Cardiac muscle cell (in vitro differentiated cells and primary cell): ENCODE measurements at places on chromosomes 16 and 17. TPM values are rescaled to one million over a fixed set of nuclear protein-coding genes. Genes with fewer than 3 reads are reported as not detected.

GRCh38 chr16:89584768-89585549 is 9.4 kb downstream of the CPNE7 start:
- no peak overlapping the region for H3K27ac ChIP-seq
- H3K36me3 ChIP-seq = no peaks in the 10 kb centered on the region
- no peak for DNase-seq

DNA sequence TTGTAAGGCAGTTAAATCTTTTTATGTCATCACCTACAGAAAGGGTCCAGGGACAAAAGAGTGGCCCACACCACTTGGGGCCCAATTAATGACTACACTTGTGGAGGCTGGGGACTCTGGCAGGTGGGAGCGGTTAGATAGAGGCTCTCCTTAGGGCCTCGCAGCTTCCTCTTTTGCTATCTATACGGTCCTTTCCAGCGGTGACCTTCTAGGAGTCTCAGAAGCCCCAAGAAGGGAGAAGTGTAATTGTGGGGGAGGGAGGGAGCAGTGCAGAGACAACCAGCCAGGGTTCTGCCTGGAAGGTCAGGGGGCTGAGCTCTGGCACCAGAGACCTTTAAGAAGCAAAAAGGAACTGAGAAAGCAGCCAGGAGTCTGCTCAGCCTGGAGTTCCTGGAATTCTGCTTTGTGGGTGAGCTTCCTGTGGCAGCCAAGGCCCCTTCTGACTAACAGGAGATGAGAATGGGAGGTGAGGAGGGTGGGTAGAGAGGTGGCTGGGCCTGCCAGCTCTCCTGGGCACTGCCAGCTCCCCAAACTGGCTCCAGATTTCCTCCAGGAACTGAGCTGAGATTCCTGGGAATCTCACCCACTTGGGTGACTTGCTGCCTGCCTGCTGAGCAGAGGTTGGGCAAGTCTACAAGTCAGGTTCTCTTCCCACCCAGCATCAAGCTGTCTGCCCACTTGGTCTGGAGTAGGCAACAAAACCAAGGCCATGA is 16.3 kb upstream of the MAP3K14 start:
- H3K4me1 ChIP-seq = no peaks in the 10 kb centered on the region
- H3K4me3 ChIP-seq = no peak overlapping the region
- no peak overlapping the region for H3K27ac ChIP-seq
- no peak for DNase-seq

- peaks cover 61% of the 10 kb centered on the region for H3K36me3 ChIP-seq
- no peak for DNase-seq
- H3K4me1 ChIP-seq = no peaks in the 10 kb centered on the region
- H3K27ac ChIP-seq = no peak overlapping the region
These were observed 181.7 kb downstream of the MRTFB start for GRCh38 chr16:14252860-14253259.

DNA sequence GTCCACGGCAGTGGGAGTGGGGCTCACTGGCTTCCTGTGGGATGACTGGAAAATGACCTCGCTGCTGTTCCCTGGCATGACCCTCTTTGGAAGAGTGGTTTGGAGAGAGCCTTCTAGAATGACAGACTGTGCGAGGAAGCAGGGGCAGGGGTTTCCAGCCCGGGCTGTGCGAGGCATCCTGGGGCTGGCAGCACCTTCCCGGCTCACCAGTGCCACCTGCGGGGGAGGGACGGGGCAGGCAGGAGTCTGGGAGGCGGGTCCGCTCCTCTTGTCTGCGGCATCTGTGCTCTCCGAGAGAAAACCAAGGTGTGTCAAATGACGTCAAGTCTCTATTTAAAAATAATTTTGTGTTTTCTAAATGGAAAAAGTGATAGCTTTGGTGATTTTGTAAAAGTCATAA is 7.8 kb upstream of the RNF213 start:
- peak; percentile 33 for DNase-seq
- no peak overlapping the region for H3K4me3 ChIP-seq
- no peaks in the 10 kb centered on the region for H3K27me3 ChIP-seq
- H3K4me1 ChIP-seq = no peaks in the 10 kb centered on the region
- H3K36me3 ChIP-seq = peaks cover 2% of the 10 kb centered on the region

DNA sequence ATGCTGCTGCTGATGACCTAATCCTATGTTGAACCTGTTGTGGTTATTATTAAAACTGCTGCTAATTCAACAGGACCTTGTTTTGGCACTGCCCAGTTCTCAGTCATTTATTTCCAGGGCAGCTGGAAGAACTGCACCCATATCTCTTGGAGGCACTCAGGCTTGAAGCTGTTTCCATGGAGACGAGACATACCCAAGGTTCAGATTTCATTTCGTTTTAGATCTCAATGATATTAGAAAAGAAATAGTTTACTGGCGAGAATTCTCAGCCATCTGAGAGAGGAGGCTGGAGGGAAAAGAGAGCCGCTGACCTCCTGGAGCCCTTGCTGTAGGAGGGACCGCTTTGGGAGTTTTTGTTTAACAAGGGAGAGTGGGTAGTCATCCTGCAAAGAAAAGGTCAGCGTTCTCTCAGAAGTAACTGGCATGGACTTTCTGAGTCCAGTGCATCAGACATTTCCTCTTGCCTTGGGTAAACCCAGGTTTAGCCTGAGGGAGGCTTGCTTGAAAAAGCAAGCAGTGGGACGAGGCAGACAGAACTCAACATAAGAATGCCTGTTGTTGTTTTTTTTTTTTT is 75.4 kb downstream of the YPEL2 start:
- H3K36me3 ChIP-seq = no peaks in the 10 kb centered on the region
- H3K4me1 ChIP-seq = peaks cover 26% of the 10 kb centered on the region
- no peaks in the 10 kb centered on the region for H3K27me3 ChIP-seq

- no peaks in the 10 kb centered on the region for H3K27me3 ChIP-seq
- no peak for DNase-seq
- no peak overlapping the region for H3K4me3 ChIP-seq
- no peak overlapping the region for H3K27ac ChIP-seq
- peaks cover 83% of the 10 kb centered on the region for H3K36me3 ChIP-seq
These were observed 59.8 kb downstream of the GTF3C1 start for GRCh38 chr16:27489906-27490305.

DNA sequence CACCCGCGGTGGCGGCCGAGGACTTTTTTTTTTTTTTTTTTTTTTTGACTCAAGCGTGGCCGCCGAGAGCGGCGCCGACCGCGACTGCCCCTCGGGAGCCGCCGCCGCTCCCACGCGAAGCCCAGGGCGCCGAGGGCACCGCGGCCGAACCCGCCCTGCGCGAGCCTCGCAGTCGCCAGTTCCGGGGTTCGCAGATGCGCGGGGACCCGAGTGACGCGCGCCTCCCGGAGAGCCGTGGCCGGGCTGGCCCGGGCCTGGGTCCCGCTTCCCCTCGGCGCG is 1.1 kb downstream of the METRNL start:
- DNase-seq = peak; percentile 33
- H3K4me1 ChIP-seq = peaks cover 5% of the 10 kb centered on the region
- no peak overlapping the region for H3K27ac ChIP-seq
- no peaks in the 10 kb centered on the region for H3K36me3 ChIP-seq

- no peak overlapping the region for H3K27ac ChIP-seq
- H3K27me3 ChIP-seq = no peaks in the 10 kb centered on the region
- H3K4me3 ChIP-seq = no peak overlapping the region
These were observed 224.2 kb downstream of the C16orf78 start for GRCh38 chr16:49597796-49598195.

- H3K27ac ChIP-seq = no peak overlapping the region
- no peaks in the 10 kb centered on the region for H3K36me3 ChIP-seq
- H3K4me3 ChIP-seq = no peak overlapping the region
These were observed 73.9 kb upstream of the SOX9 start for GRCh38 chr17:72046643-72047612.

- no peak overlapping the region for H3K27ac ChIP-seq
- H3K27me3 ChIP-seq = no peaks in the 10 kb centered on the region
- no peak for DNase-seq
- H3K4me1 ChIP-seq = no peaks in the 10 kb centered on the region
- H3K4me3 ChIP-seq = no peak overlapping the region
- no peaks in the 10 kb centered on the region for H3K36me3 ChIP-seq
These were observed 33.5 kb downstream of the KCNJ2 start for GRCh38 chr17:70202840-70203239.

GRCh38 chr17:53919356-53919755 is 96.6 kb downstream of the KIF2B start:
- no peak overlapping the region for H3K4me3 ChIP-seq
- no peaks in the 10 kb centered on the region for H3K4me1 ChIP-seq
- no peaks in the 10 kb centered on the region for H3K36me3 ChIP-seq

DNA sequence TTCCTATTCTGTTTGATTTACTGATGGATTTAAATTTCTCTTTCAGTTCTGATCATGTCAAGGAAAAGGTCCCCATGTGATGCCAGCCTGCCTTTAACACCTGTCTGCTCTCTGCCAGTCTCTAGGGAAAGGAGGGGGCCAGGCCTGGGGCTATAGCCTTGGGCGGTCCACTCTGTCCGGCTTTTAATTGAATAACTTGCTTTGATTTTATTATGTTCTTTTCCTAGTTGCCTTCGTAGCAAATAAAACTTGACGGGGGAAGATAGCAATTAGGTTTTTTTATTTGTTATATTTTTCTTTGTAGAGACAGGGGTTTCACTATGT is 47.6 kb downstream of the ABAT start:
- no peak overlapping the region for H3K4me3 ChIP-seq
- H3K27me3 ChIP-seq = no peaks in the 10 kb centered on the region
- H3K36me3 ChIP-seq = no peaks in the 10 kb centered on the region
- H3K4me1 ChIP-seq = peaks cover 42% of the 10 kb centered on the region

- H3K36me3 ChIP-seq = no peaks in the 10 kb centered on the region
- H3K27ac ChIP-seq = no peak overlapping the region
- no peaks in the 10 kb centered on the region for H3K27me3 ChIP-seq
- H3K4me1 ChIP-seq = no peaks in the 10 kb centered on the region
- peak; percentile 93 for DNase-seq
- no peak overlapping the region for H3K4me3 ChIP-seq
These were observed 51.7 kb downstream of the PLXDC1 start for GRCh38 chr17:39099663-39100286.

DNA sequence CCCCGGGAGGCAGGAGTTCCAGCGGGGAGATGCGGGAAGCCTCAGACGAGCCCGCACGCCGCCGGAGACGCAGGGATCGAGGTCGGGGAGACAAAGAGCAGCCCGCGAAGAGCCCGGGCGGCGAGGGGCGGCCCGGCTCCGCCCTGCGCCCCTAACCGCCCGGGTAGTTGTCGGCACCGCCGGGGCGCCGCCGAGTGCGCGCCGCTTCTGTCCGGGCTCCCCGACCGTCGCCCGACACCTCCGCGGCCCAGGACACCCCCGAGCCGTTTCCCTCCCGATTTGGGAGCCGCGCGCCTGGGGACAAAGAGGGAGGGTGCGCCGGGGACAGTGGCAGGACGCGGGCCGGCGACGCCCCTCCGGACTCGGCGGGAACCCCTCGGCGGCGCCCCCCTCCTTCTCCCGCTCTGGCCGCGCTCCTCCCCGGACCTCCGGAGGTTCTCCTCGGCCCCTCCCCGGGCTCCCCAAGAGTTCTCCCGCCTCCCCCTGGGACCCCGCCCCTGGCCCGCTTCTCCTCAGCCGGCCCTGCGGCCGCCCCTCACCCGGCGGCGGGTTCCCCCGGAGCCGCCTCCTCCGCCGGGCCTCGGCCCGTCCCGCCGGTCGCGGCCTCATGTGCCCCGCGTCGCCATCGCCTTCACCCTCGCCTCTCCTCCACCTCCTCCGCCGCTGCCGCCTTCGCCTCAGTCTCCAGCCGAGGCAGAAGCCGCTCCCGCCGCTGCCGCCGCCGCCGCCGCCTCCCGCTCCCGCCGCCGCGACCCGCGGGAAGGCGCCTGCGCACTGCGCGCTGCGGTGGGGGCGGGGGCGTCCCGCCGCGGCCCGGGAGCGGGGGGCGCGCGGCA is at the start of gene GJC1:
Gene GJC1 (minus strand): TSS at position 765 of the 836 bp plus-strand sequence. CDS start 24,470 bp downstream, outside the sequence.
- peak within 1 kb of the TSS; percentile 96 for H3K4me3 ChIP-seq
- DNase-seq = peak; percentile 41
- H3K27ac ChIP-seq = peak within 1 kb of the TSS; percentile 82
- no peaks in the 10 kb centered on the region for H3K27me3 ChIP-seq

DNA sequence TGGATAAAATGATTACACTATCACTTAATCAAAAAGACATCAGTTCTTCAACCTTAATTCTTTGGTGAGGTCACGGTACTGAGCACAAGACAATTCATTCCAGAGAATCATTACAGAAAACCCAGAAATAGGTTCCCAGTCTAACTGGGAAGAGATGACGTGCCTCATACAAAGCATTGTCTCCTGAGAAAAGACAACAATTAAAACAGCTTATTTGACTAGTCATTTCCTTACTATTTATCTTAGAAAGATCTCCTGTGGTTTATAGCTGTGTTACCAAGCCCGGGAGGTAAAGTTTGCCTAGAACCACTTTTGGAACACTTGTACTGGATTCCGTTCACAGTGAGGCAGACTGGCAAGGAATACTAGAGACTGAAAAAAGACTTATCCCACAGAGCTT is 5.1 kb downstream of the PHF12 start:
- H3K4me1 ChIP-seq = peaks cover 12% of the 10 kb centered on the region
- peak; percentile 48 for DNase-seq
- H3K4me3 ChIP-seq = no peak overlapping the region
- H3K36me3 ChIP-seq = peaks cover 6% of the 10 kb centered on the region
- no peaks in the 10 kb centered on the region for H3K27me3 ChIP-seq
- H3K27ac ChIP-seq = no peak overlapping the region

GRCh38 chr16:24977678-24978075 is 37.5 kb downstream of the ARHGAP17 start:
- H3K36me3 ChIP-seq = no peaks in the 10 kb centered on the region
- H3K4me1 ChIP-seq = no peaks in the 10 kb centered on the region
- no peak overlapping the region for H3K4me3 ChIP-seq
- DNase-seq = peak; percentile 83
- H3K27me3 ChIP-seq = no peaks in the 10 kb centered on the region

DNA sequence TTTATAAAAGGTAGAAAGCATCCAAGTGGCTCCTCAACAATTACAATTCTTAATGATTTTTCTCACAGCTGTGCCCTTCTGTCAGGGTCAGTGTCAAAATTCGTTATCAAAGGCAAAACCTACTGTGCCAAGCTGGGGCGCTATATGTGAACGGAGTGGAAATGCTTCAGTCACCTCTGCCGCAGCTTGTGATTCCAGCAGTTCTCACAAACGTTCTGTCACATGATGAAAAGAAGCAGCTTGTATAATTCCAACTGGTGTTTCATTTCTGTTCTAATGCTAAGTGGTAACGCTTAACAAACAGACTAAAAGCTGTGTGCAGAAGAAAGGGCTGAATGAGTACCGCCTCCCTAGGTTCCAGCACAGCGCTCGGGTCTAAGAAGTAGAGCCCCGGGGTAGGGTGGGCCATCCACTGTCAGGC is 14.2 kb downstream of the PLD6 start:
- H3K4me1 ChIP-seq = peaks cover 18% of the 10 kb centered on the region
- DNase-seq = no peak
- H3K4me3 ChIP-seq = no peak overlapping the region
- no peaks in the 10 kb centered on the region for H3K36me3 ChIP-seq
- H3K27ac ChIP-seq = no peak overlapping the region
- H3K27me3 ChIP-seq = no peaks in the 10 kb centered on the region

DNA sequence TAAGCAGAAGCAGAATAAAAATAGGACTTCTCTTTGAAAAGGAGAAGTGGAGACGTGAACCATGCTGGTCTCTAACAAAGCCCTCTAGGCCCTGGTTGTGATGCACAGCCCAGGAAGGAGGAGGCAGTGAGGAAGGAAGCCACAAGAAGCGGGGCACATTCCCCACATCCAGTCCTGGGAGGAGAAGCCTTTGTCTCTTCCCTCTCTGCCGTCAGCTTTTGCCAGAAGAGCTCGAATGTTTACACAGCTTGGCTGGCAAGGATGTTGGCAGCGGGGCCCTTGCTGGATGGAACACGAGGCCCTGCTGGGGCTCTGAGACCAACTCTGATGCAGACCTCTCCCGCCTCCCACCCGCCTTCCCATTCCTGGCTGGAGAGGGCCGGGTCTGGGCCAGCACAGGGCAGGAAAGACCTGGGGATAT is 91.3 kb downstream of the MAF start:
- no peaks in the 10 kb centered on the region for H3K4me1 ChIP-seq
- H3K4me3 ChIP-seq = no peak overlapping the region
- H3K27me3 ChIP-seq = no peaks in the 10 kb centered on the region

TP53TG3C gene
- total RNA-seq = not detected in 2 replicates

CFAP97D1 gene
- 0.04 TPM in 1 of 2 replicates, not detected in the other for total RNA-seq

TBC1D3E gene
- total RNA-seq = 1.6 and 4.9 TPM in 2 replicates

KRT23 gene
- not detected in 2 replicates for total RNA-seq

ZNF750 gene
- 0.07 TPM in 1 of 2 replicates, not detected in the other for total RNA-seq

ZNF385C gene
- 1.7 and 2.1 TPM in 2 replicates for total RNA-seq

GNG13 gene
- not detected in 2 replicates for total RNA-seq

DNASE1L2 gene
- total RNA-seq = 1.1 and 1.5 TPM in 2 replicates
